ENCODE measurements at places on chromosomes 1 and 21. TPM values are rescaled to one million over a fixed set of nuclear protein-coding genes. Genes with fewer than 3 reads are reported as not detected.

The NOS1AP gene
- not detected for total RNA-seq

The RPE65 gene
- total RNA-seq = not detected

The WASF2 gene
- total RNA-seq = 18.6 TPM

The S100B gene
- not detected for total RNA-seq

The THEMIS2 gene
- 4.4 TPM for total RNA-seq

The CD101 gene
- total RNA-seq = not detected

The CACNA1E gene
- total RNA-seq = not detected

The ATAD3C gene
- not detected for total RNA-seq

The B3GALT5 gene
- total RNA-seq = not detected

GRCh38 chr1:224851210-224851847, 78.1 kb upstream of the DNAH14 start:
- H3K27ac ChIP-seq = no peak overlapping the region
- H3K36me3 ChIP-seq = no peaks in the 10 kb centered on the region
- no peaks in the 10 kb centered on the region for H3K4me1 ChIP-seq
- DNase-seq = peak; percentile 82
- H3K27me3 ChIP-seq = no peaks in the 10 kb centered on the region

GRCh38 chr1:222266223-222267196, 281.4 kb downstream of the HHIPL2 start:
- H3K36me3 ChIP-seq = no peaks in the 10 kb centered on the region
- H3K27me3 ChIP-seq = peaks cover 35% of the 10 kb centered on the region
- H3K27ac ChIP-seq = no peak overlapping the region
- H3K4me1 ChIP-seq = no peaks in the 10 kb centered on the region

- H3K36me3 ChIP-seq = no peaks in the 10 kb centered on the region
- H3K27me3 ChIP-seq = no peaks in the 10 kb centered on the region
- H3K4me1 ChIP-seq = no peaks in the 10 kb centered on the region
Measured at GRCh38 chr1:107829036-107829770, 135.8 kb downstream of the VAV3 start.

DNA sequence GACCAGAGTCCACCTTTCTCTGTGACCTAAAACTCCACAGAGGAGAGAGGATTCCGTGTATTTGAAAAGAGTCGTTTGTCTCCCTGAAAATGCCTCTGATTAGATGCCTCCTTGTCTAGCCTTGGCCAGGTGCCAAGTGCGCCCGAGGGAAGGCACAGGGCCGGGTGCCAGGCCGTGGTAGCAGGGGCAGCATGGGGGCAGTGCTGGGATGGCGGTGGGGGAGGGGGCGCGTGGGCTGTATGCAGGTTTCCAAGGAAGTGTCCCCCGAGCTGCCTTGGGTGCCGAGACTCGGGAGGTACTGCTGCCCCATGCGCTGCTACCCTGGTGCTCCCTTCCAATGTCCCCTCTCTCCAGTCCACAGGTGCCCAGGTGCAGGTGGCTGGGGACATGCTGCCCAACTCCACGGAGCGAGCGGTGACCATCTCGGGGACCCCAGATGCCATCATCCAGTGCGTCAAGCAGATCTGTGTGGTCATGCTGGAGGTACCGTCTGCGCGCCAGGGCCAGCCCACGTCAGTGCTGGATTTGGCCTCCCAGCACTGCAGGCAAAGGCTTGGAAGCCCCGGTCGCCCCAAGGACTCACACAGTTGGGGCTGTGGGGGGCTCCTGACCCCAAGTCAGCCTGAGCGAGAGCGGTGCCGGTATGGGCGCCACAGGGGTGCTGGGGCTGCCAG, 70.9 kb upstream of the COL6A1 start:
- no peak for DNase-seq

- peaks cover 34% of the 10 kb centered on the region for H3K27me3 ChIP-seq
- H3K4me1 ChIP-seq = peaks cover 7% of the 10 kb centered on the region
- H3K4me3 ChIP-seq = no peak overlapping the region
- no peak for DNase-seq
- H3K27ac ChIP-seq = no peak overlapping the region
Measured at GRCh38 chr1:46458190-46458589, 31.4 kb upstream of the DMBX1 start.

- peaks cover 11% of the 10 kb centered on the region for H3K4me1 ChIP-seq
- no peak overlapping the region for H3K4me3 ChIP-seq
- H3K27ac ChIP-seq = no peak overlapping the region
- DNase-seq = no peak
- H3K27me3 ChIP-seq = no peaks in the 10 kb centered on the region
- H3K36me3 ChIP-seq = no peaks in the 10 kb centered on the region
Measured at GRCh38 chr21:34728479-34728878, 59.7 kb downstream of the CLIC6 start.

GRCh38 chr1:172680244-172680643, 21.3 kb downstream of the FASLG start:
- no peak overlapping the region for H3K4me3 ChIP-seq
- no peaks in the 10 kb centered on the region for H3K27me3 ChIP-seq
- H3K4me1 ChIP-seq = peaks cover 8% of the 10 kb centered on the region

- no peak overlapping the region for H3K27ac ChIP-seq
- peaks cover 4% of the 10 kb centered on the region for H3K27me3 ChIP-seq
- no peak overlapping the region for H3K4me3 ChIP-seq
- no peaks in the 10 kb centered on the region for H3K4me1 ChIP-seq
- no peaks in the 10 kb centered on the region for H3K36me3 ChIP-seq
Measured at GRCh38 chr1:244218220-244218619, 167.1 kb downstream of the ZBTB18 start.

DNA sequence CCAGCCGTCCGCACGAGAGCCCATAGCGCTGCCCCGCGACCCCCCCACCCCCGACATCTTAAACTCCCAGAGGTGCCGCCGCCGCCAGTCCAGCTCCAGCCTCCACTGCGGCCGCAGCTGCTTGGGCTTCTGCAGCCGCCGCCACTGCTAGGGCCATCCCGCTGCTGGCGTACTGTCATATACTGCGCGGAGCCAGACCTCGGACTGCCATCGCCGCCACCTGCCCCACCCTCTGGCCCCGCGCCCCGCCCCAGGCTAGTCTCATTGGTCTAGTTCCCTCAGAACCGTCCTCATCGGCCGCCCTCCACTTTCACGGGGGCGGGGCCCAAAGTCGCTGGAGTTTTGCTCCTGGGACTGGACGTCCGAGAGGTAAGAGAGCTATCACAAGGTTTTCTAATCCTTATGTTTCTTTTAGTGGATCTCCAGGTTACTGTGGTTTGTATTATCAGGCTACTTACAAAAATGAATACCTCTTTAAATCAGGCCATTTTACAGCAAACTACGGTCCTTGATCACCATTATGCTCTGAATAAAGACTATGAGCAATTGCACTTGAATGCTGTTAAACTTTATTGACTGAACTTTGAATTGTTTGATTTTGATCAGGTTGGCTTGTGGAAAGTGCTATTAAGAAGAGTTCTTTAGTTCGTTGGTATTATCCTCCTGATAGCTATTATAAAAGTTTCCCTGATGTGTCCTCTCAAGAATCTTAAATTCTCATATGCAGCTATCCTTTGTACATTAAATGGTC, 2.8 kb upstream of the CD1D start:
- no peak overlapping the region for H3K27ac ChIP-seq
- DNase-seq = peak; percentile 61
- peak overlapping the region; percentile 58 for H3K4me3 ChIP-seq
- no peaks in the 10 kb centered on the region for H3K36me3 ChIP-seq
- H3K27me3 ChIP-seq = peaks cover 50% of the 10 kb centered on the region
- no peaks in the 10 kb centered on the region for H3K4me1 ChIP-seq

DNA sequence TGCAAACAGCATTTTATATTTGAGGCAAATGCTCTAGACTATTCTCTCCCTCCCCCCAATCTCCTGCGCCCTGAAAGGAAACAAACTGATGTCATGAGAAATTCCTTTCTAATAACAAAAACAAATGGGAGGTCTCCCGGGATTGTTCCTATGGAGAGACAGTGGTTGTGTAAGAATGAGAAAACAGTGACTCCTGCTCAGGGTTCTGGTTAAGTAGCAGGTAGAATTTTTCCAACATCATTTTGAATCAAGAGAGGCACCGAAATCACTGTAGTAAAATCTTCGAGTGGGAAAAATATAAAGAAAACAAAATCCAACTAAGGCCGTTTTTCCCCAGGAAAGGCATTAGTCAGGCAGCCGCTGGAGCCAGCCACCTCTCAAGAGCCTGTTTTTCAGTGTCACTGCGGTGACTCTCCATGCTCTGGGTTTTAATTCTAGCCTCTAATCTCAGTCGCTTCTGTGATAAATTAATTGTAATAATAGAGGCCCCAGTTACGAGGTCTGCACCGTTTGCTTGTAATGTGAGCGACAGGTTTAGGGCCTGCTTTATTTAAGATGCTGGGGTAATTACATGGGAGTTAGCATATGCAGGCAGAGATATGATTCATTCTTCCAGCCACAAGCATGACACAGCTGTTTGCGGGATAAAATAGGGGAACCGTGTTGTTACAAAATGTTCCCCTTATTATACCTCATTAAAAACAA, 80.3 kb downstream of the RNF220 start:
- H3K36me3 ChIP-seq = no peaks in the 10 kb centered on the region
- H3K27ac ChIP-seq = 0 out of 2 replicates have a peak overlapping the region, but pooled peaks have one; percentile 11
- H3K4me1 ChIP-seq = peaks cover 23% of the 10 kb centered on the region
- no peak overlapping the region for H3K4me3 ChIP-seq

DNA sequence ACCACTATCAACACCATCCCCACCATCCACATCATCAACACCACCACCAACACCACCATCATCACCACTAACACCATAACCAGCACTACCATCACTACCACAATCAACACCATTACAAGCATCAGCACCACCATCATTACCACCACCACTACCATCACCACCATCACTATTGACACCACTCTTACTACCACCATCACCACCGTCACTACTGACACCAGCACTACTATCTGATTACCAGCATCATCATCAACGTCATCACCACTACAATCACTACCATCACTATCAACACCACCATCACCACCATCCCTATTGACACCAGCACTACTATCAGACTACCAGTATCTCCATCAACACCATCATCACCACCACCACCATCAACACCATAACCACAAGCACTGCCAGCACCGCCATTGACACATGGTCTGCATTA, 106.1 kb upstream of the RUNX3 start:
- peaks cover 18% of the 10 kb centered on the region for H3K27me3 ChIP-seq
- H3K36me3 ChIP-seq = no peaks in the 10 kb centered on the region
- H3K4me1 ChIP-seq = no peaks in the 10 kb centered on the region
- no peak overlapping the region for H3K27ac ChIP-seq
- DNase-seq = no peak

- peak overlapping the region; percentile 56 for H3K27ac ChIP-seq
- H3K36me3 ChIP-seq = no peaks in the 10 kb centered on the region
- H3K27me3 ChIP-seq = no peaks in the 10 kb centered on the region
- peak; percentile 76 for DNase-seq
- peaks cover 20% of the 10 kb centered on the region for H3K4me1 ChIP-seq
- H3K4me3 ChIP-seq = peak overlapping the region; percentile 1
Measured at GRCh38 chr1:235307158-235308124, 20.5 kb downstream of the ARID4B start.

DNA sequence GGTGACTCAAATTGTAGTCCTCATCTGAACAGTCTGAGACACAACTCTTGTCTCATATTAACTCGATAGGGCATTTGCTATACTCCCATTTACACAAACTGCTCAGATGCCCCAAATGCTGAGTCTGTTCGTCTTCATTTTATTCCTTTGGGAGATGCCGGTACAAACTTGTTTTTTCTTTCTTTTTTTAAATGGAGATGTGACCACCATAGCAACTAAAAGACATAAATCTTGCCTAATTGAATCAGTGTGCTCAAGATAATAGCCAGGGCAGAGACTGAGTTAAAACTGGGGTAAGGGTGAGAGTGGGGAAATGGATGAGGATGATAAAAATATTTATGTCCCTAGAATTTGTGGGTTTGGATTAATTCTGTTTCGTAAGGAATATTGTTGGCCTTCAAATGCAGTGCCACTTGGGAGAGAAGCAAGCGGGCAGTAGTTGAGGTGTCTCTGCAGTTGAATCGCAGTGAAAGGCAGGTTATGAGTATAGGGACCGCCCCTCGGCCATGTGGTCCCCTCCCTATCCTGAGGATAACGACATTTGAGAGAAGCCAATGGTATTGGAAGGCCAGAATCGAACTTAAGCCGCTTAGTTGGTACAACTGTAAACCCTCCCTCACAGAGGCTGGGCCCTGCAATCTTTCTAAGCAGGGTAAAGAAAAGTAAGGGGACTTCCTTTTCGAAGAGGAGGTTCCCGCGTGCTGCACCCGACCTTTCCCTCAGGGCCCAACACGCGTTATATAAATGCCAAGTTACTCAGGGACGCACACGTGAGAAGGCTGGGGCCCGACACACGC, 859 bp upstream of the LRRC8B start:
- H3K27me3 ChIP-seq = no peaks in the 10 kb centered on the region
- H3K27ac ChIP-seq = no peak overlapping the region
- no peaks in the 10 kb centered on the region for H3K4me1 ChIP-seq
- DNase-seq = no peak

GRCh38 chr1:25774921-25775771, 24.8 kb upstream of the SELENON start:
- no peak overlapping the region for H3K4me3 ChIP-seq
- H3K27ac ChIP-seq = no peak overlapping the region
- no peaks in the 10 kb centered on the region for H3K4me1 ChIP-seq
- no peaks in the 10 kb centered on the region for H3K27me3 ChIP-seq

DNA sequence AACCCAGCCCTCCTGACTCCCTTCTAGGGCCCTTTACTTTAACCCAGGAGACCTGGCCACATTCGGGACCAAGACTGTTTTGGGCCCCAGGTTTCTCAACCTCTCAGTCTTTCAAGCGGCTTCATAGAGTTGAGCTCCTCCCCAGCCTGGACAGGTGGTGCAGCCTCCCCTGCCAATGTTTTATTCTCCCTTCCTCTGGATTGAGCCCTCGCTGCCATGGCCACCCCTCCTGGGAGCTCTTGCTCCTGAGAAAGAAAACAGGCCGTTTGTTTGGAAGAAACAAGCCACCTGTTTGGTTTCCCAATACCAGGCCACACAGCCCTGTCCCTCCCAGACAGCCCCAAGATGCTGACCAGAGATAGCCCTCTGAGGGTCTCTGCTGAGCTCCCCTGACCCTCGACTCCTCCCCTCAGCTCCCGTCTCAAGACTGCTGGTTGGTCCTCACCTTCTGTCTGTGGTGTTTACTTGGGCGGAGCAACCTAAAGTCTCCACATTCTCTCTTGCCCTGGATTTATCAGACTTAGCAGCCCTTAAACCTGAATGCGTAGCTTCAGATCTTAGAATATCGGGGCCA, 3.3 kb downstream of the TMEM51 start:
- no peak overlapping the region for H3K27ac ChIP-seq
- no peaks in the 10 kb centered on the region for H3K4me1 ChIP-seq
- H3K4me3 ChIP-seq = no peak overlapping the region
- no peak for DNase-seq
- H3K36me3 ChIP-seq = no peaks in the 10 kb centered on the region

DNA sequence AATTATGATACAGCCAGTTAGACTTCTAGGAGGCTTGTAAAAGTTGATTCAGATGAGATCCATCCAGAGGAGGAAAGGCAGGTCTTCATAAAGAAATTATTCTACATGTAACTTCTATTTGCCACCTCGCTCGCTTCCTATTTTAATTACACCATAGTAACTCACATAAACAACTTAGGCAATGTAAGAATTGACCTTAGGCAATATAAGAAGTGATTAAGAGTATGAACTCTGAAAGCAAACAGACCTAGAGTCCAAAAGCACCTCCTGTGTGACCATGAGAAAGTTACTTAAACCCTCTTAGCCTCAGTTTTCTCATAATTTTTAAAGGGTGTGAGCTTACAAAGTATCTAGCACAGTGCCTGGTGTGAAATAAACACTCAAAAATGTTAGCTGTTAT, 192.7 kb upstream of the NFIA start:
- no peaks in the 10 kb centered on the region for H3K36me3 ChIP-seq
- H3K27me3 ChIP-seq = no peaks in the 10 kb centered on the region
- no peaks in the 10 kb centered on the region for H3K4me1 ChIP-seq
- DNase-seq = no peak

GRCh38 chr1:200131551-200132125, 104.1 kb downstream of the NR5A2 start:
- H3K4me3 ChIP-seq = no peak overlapping the region
- H3K36me3 ChIP-seq = no peaks in the 10 kb centered on the region
- H3K27me3 ChIP-seq = no peaks in the 10 kb centered on the region

All from GM23248 (cell line).